Activated naive CD8-positive, alpha-beta T cell treated with anti-CD3 and anti-CD28 coated beads, Interleukin-2, amount 10 ng/mL, durations not matched to agents 7 days and 5 days (primary cell): ENCODE measurements at places on chromosomes 11 and 22. TPM values are rescaled to one million over a fixed set of nuclear protein-coding genes. Genes with fewer than 3 reads are reported as not detected.

Gene OR52E8
- not detected for total RNA-seq

DNA sequence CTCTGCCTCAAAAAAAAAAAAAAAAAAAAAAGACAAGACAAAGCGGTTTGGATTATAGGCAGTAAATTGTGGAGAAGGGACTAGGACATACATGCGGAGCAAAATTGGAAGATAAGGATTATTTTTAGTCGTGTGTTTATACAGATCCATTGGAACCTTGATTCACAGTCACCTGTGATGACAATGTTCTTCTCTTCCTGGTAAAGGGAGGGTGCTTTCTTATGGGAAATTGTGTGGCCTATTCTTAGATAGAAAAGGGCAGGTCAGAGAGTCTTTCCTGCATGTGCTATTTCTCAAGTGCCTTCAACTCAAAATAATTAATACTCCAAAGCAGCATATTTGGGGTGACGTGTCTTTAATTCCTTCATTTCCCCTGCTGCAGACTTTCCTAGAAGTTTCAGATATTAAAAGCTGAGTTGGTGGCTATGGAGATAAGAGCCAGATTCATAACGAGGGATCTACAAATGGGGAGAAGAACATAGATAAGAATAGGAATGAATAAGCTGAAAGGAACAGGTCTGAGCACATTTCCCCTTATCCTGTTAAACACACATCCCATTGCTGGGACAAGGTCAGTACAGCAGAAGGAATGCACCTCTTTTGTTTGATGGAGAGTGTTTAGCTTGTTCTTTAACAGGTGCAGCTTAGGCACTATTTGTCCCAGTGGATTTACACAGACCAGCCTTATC is 22.5 kb downstream of the GSTT2B start:
- DNase-seq, result no peak

DNA sequence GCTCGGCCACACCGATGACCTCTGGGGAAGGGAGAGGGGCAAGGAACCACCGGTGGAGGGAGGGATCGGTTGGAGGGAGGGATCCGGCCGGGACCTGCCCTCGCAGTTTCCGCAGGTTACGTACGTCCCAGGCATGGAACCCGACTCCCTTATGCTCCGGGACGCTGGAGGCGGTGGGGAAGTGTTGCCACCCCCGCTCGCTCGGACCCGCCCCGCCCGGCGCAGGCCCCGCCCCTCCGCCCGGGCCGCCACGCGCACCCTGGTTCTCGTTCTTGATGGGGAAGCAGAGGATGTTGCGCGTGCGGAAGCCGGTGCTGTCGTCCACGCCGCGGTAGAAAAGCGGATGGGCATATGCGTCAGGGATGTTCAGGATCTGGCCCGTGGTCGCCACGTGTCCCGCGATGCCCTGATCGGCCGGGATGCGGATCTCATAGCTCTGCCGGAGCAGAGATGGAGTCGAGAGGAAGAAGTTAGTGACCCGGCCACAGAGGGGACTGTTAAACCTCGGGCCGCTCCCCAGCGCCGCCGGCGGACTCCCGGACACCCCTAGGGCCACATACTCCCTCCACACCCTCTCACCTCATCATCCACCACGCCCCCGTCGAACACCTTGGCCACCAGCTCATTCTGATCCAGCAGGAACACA is 89.8 kb downstream of the PDE2A start:
- DNase-seq, result peak; percentile 66

DNA sequence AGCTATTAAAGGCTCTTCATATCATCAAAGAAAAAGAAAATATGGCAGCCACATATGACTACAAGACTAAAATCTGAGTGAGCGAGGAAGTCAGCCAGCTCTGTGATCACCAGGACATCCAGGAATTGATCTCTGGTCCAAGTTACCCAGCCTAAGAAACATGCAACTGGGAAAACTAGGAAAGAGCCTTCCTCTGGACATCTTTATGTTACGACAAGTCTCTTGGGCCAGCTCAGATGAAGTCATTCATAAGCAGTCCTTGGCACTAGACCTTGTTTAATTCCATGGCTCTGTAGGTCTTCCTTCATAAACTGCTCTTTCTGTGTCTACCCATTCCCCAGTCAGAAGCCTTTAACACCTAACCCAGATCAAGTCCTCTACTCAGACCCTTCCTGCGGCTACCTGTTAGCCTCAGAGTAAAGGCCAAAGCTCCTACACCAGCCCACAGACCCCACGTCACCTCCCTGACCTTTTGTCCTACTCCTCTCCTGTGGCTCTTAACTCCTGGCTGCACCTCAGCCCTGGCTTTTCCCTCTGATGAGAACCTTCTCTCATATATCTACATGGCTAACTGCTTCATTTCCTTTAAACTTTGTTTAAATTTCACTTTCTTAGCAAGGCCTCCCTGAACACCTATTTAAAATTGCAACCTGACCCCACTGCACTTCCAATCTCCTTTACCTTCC is 134.0 kb downstream of the KIF18A start:
- no peak for DNase-seq

- no peak for DNase-seq
These were observed 23.2 kb upstream of the MOB2 start for GRCh38 chr11:1509626-1510255.

Gene PANX2
- total RNA-seq, result 0.11 TPM

- DNase-seq, result no peak
These were observed 1.3 kb upstream of the SCUBE1 start for GRCh38 chr22:43344520-43344787.

DNA sequence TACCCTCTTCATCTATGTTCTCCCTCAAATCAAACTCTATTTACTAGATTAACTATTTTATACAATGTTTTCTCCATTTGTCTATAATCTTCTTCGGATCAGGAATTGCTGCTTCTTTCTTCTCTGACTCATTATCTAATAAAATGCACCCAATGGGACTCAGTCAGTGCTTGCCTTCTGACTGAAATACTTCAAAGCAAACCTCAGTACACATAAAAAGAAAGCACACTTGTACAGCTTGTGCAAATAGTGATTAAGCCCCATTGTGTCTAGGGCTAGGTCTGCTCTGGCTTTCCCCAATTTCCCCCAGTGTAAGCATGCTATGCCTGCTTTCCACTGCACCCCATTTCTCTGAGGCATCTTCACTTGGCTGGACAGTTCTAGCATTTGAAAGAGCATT is 118.6 kb upstream of the C11orf87 start:
- DNase-seq, result no peak

Gene THOC5
- total RNA-seq, result 57.8 TPM

Gene MSANTD2
- 13.1 TPM for total RNA-seq

GRCh38 chr22:42168476-42168875 is 37.9 kb upstream of the CYP2D6 start:
- no peak for DNase-seq
